ENCODE measurements at places on chromosomes 2 and 18.

GRCh38 chr2:196177124-196177523 is 5.7 kb upstream of the STK17B start:
- no peak for DNase-seq

- DNase-seq: no peak
Observed at GRCh38 chr18:48318436-48318835, 90.7 kb downstream of the ZBTB7C start.

DNA sequence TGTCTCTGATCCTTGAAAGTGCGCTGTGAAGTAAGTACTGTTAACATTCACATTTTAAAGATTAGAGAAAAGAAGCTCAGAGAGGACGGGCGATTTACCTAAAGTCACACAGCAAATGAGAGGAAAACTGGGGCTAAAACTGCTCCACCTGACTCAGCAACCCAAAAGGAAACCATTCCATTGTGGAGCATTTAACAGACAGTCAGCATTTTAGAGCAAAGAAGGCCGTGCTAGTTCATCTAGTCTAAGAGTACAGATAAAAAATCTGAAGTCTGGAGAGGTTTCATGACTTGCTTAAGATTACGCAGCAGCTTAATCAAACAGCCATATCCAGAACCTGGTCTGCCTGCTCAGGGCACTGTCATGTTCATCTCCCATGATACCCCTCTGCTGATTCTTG is 19.9 kb upstream of the KCNF1 start:
- no peak for DNase-seq

GRCh38 chr2:112343827-112344585 is 68.6 kb downstream of the ZC3H6 start:
- DNase-seq: no peak

DNA sequence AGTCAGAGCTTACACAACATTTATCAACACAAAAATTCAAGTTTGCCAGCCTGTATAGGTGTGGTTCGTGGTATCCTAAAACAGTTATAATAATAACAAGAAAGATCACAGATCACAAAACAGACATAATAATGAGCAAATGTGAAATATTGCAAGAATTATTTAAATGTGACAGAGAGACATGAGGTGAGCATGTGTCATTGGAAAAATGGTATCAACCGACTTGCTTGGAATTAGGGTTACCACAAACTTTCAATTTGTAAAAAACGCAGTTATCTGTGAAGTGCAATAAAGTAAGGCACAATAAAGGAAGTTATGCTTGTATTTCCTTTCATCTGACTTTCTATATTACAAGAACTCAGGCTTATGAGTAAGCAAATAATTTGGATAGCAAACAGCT is 116.8 kb downstream of the IKZF2 start:
- no peak for DNase-seq

- no peak for DNase-seq
Observed at GRCh38 chr2:54052825-54053718, 62.3 kb upstream of the ACYP2 start.

- DNase-seq: no peak
Observed at GRCh38 chr2:149661844-149662243, 74.3 kb upstream of the MMADHC start.

- DNase-seq: no peak
Observed at GRCh38 chr2:8364668-8365067, 317.2 kb upstream of the ID2 start.

- DNase-seq: no peak
Observed at GRCh38 chr2:17752892-17753802, 463 bp downstream of the SMC6 start.

- no peak for DNase-seq
Observed at GRCh38 chr2:56053679-56054078, 130.1 kb upstream of the EFEMP1 start.

DNA sequence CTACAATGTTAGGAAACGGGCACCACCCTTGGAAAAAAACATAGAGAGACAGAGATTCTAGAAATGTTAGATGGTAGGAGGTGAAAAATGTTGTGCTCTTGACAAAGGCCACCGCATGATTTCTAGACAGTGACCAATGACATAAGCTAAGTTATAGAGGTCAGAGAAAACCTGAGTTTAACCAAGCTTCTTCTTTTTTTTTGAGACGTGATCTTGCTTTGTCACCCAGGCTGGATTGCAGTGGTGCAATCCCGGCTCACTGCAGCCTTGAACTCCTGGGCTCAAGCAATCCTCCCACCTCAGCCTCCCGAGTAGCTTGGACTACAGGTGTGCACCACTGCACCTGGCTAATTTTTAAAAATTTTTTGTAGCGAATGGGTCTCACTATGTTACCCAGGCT is 13.0 kb downstream of the FER1L5 start:
- DNase-seq: no peak

- no peak for DNase-seq
Observed at GRCh38 chr2:138090330-138090729, 126.1 kb downstream of the HNMT start.

DNA sequence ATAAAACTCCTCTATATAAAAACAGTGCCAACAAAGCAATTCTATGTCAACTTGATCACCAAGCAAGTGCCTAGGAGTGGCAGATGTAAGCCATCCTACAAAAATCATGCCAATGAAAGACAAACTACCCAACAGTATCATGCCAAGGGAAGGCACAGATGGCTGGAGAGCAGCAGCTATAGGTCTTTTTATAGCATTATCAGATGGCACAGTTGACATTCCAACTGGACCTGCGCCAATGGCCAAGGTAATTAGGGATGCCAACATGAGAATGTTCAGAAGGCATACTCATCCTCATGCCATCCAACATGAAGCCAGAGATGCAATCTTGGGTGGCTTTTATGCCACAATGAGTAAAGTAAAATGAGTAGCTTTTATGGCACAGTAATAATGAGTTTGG is 237.3 kb downstream of the OTX1 start:
- DNase-seq: no peak

DNA sequence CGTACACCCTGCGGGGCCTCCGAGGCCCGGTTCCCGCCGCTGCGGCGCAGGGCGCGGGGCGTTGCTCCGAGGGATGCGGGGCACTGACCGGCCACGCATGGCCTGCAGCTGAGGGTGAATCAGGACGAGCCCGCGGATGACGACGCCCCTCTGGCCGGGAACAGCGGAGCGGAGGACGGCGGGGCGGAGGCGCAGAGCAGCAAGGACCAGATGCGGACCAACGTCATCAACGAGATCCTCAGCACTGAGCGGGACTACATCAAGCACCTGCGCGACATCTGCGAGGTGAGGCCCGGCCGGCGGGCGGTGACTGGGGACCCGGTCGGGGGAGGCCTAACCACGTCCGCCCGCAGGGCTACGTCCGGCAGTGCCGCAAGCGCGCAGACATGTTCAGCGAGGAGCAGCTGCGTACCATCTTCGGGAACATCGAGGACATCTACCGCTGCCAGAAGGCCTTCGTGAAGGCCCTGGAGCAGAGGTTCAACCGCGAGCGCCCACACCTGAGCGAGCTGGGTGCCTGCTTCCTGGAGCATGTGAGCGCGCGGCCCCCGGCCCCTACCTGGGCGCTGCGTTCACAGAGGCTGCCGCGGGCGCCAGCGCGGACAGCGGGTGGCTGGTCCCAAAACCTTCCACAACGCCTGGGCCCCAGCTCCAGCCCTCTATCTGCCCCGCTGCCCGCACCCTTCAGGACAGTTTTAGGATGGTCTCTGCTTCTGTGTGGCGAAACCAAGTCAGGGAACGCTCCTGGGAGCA is 53.2 kb downstream of the FAM168B start:
- DNase-seq: peak; percentile 77

- no peak for DNase-seq
Observed at GRCh38 chr18:72601481-72601880, 57.3 kb upstream of the CBLN2 start.

DNA sequence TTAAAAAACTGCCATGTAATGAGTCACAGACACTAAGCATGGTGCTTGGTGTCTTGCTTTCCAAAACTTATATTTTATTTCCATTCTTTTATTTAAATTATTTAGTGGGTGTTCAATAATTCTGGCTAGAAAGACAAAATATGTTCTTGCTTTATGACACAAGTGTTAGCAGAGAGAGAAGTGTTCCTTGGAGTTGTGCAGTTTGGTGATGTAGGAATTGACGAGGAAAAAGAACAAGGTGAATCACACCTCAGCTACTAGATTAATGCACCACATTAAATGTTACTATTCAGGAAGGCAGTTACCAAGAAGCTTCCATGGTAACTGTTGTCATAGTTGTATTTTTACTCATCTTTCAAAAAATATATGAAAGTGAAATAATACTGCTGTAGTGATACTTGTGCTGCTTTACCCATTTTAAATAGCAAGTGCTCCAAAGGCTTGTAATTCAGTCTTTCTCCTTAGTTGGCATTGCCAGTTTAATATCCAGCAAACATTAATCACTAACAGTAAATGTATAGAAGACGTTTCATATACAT is 28.3 kb downstream of the ADAM23 start:
- DNase-seq: no peak

DNA sequence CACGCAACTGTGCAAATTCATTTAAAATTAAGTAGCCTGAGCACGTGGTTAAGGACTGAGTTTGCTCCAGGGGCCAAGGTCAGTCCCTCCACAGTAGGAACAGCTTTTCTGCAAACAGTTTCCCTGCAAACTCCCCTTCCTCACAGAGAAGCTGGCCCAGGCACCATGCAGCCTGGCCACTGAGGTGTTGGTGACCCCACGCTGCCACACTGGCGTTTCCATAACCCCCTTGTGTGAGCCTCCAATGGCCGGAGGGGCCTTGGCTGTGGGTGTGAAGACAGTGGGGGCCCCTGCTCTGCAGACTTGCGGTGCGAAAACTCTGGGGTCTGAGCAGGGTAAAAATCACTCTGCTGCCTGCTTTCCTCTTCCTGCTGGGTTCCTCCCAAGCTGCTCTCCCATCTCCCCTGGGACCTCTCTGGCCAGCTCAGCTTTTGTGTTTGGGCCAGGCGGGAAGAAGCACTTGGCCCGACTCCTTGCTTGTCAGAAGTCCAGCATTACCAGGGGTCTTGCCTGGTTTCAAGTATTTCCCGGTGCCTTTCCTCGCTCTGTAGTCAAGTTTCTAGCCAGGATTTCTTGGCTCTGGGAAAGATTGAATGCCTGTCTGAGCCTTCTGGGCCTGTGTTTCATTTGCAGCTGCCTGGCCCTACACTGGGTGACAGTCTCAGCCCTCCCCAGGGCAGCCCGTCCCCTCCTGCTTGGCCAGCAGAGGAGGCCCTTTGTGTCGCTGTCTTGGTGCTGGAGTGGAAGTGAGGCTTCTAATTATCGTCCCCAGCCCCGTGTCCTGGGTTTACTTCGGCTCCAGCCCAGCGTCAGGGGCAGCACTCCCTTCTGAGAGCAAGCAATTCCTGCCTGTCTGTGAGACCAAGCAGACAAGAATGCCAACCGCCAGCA is 131.4 kb upstream of the SLC1A4 start:
- no peak for DNase-seq

- DNase-seq: no peak
Observed at GRCh38 chr2:58122540-58122939, 75.9 kb downstream of the VRK2 start.

DNA sequence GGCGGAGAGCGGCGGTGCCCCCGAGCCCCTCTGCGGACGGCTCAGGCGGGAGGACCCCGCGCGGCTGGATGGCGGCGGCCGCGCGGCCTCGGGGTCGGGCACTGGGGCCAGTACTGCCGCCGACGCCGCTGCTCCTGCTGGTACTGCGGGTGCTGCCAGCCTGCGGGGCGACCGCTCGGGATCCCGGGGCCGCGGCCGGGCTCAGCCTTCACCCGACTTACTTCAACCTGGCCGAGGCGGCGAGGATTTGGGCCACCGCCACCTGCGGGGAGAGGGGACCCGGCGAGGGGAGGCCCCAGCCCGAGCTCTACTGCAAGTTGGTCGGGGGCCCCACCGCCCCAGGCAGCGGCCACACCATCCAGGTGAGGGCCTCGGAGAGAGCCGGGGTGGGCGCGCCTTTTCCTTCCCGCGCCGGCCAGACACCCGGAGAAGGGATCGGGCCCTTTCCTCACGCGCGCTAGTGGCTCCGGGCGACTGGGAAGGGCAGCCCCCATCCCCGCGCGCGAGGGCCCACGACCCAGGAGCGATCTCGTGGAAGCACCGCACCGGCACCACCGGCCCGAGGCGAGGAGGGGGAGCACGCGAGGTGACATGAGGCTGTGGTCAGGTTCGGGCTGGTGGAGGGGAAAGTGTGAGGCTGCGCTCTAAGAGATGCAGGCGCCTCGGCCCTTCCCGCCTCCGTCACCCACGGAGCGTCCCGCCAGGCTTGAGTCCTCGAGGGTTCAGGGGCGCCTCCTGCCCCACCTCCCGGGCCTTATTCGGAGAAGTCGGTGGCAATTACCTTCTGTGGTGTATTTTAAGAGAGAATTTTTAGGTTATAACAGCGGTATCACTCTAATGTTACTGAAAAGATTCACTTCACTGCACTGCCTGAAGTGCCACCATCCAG is 607 bp downstream of the LAMA3 start:
- DNase-seq: peak; percentile 64

DNA sequence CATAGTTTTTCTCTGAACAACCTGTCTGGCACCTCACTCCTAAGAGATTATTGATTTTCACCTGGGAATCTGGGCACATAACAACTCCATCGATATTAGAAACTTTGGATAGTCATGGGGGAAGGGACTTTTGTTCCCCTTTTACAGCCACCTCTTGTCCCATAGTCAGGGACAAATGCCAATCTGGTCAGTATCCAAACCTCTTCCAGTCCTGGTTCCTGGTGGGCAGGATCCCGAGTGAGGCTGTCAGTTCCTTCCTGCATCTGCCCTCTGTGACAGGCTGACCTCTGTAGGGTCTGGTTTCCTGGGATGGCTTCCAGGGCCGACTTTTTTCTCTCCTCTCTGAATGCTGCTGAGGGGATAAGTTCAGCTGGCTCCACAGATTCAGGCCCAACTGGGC is 11.0 kb downstream of the KIF5C start:
- no peak for DNase-seq

GRCh38 chr2:43794956-43795355 is 21.1 kb downstream of the DYNC2LI1 start:
- no peak for DNase-seq

DNA sequence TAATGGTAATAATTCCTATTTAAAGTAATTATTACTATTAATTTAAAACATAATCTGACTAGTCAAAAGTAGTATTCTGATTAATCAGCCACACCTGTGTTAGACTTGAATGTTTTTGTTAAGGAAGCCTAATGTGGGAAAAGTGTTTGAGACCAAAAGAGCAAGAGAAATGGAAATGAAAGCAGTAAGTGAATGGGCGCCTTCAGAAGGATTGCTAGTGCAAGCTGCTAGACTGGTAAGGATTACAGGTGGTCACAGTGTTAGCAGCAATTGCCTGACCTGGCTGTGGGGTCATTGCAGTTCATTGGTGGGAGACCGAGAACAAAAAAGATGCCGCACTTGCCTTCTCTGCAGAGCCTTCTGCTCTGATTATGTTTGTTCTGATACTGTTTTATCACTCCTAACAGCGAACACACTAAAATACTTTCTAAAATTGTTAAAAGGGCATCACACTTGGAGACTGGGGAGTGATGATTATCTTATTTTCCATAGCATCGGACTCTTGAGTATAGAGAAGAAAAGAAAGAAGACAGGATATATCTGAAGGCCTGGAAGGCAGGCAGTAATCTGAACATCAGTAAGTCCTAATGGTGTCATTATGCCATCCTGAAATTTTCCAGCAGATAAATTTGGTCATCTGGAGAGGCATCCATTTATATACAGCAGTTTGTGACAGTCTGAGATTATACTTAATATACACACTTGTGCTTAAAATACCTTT is 5.8 kb downstream of the SOCS6 start:
- DNase-seq: no peak

- no peak for DNase-seq
Observed at GRCh38 chr2:32925283-32925815, 21.4 kb upstream of the LTBP1 start.

- no peak for DNase-seq
Observed at GRCh38 chr2:216004697-216005283, 8.6 kb downstream of the MREG start.
